ENCODE measurements at places on chromosomes 6 and 20. TPM values are rescaled to one million over a fixed set of nuclear protein-coding genes. Genes with fewer than 3 reads are reported as not detected.

The OR2B2 gene
- total RNA-seq: not detected

The UFL1 gene
- total RNA-seq: 39.4 TPM

The TMEM244 gene
- total RNA-seq: not detected

The WFDC5 gene
- total RNA-seq: not detected

The LCA5 gene
- total RNA-seq: 9.2 TPM

The TINAG gene
- total RNA-seq: not detected

DNA sequence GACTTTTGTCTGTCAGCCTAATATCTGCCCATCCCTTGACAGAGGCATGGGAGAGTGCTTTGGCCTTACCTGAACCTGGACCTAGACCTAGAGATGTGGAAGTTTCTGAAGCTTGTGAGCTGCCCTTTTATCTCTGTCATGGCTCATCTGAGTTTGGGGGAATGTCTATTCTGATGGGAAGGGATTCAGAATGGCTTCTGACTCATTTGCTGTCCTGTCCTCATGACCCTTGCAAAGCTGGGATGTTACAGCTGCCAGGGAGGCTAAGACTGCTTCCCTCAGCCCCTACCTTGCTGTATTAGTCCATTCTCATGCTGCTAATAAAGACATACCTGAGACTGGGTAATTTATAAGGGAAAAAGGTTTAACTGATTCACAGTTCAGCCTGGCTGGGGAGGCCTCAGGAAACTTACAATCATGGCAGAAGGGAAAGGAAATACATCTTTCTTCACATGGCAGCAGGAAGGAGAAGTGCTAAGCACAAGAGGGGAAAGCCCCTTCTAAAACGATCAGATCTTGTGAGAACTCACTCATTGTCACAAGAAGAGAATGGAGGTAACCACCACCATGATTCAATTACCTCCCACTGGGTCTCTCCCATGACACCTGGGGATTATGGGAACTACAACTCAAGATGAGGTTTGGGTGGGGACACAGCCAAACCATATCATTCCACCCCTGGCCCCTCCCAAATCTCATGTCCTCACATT lies 252.2 kb downstream of the ERMARD start:
- peaks cover 11% of the 10 kb centered on the region for H3K4me1 ChIP-seq
- no peak for DNase-seq
- H3K4me3 ChIP-seq: no peak overlapping the region
- peaks cover 5% of the 10 kb centered on the region for H3K36me3 ChIP-seq
- peaks cover 4% of the 10 kb centered on the region for H3K27me3 ChIP-seq
- H3K27ac ChIP-seq: no peak overlapping the region

- H3K4me1 ChIP-seq: peaks cover 28% of the 10 kb centered on the region
- H3K27me3 ChIP-seq: no peaks in the 10 kb centered on the region
- H3K36me3 ChIP-seq: peaks cover 18% of the 10 kb centered on the region
- no peak for DNase-seq
- H3K4me3 ChIP-seq: no peak overlapping the region
Measured at GRCh38 chr20:37869334-37869861, 33.5 kb upstream of the VSTM2L start.

GRCh38 chr6:142947714-142948480 lies 2.9 kb upstream of the HIVEP2 start:
- no peaks in the 10 kb centered on the region for H3K27me3 ChIP-seq
- H3K27ac ChIP-seq: peak overlapping the region; percentile 98
- H3K4me1 ChIP-seq: peaks cover 21% of the 10 kb centered on the region
- no peak for DNase-seq
- H3K36me3 ChIP-seq: no peaks in the 10 kb centered on the region

GRCh38 chr20:25247518-25247955 lies 348 bp upstream of the PYGB start:
- H3K4me1 ChIP-seq: peaks cover 25% of the 10 kb centered on the region
- H3K27me3 ChIP-seq: peaks cover 9% of the 10 kb centered on the region
- DNase-seq: no peak
- peak overlapping the region; percentile 92 for H3K4me3 ChIP-seq
- H3K27ac ChIP-seq: no peak overlapping the region

DNA sequence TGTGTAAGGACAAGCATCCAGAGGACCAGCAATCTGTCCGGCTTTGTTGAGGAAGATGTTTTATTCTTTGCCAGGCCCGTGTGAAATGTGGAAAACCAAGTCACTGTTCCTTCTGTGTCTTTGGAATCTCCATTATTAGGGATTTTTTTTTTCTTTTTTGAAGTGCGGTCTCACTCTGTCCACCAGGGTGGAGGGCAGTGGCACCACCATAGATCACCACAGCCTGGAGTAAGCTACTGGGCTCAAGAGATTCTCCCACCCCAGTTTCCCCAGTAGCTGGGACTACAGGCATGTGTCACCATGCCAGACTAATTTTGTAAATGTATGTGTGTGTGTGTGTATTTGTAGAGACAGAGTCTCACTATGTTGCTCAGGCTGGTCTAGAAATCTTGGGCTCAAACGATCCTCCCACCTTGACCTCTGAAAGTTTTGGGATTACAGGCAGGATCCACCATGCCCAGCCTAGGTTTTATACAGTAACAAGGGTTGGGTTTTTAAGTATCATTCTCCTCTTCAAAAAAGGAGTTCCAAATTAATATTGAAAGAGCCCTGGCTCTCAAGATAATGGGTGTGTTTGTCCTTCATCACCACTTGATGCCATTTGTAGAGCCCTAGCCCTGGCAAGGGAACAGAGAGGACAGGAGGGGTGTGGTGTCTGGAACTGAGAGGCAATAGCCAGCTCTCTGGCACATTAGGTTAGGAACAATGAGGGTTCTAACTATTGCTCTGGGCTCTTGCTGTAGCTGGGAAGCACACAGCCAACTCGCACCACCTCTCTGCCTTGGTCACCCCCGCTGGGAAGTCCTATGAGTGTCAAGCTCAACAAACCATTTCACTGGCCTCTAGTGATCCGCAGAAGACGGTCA lies 3.1 kb downstream of the LAMP5 start:
- peaks cover 24% of the 10 kb centered on the region for H3K4me1 ChIP-seq
- DNase-seq: no peak
- H3K27me3 ChIP-seq: peaks cover 100% of the 10 kb centered on the region
- no peak overlapping the region for H3K4me3 ChIP-seq

DNA sequence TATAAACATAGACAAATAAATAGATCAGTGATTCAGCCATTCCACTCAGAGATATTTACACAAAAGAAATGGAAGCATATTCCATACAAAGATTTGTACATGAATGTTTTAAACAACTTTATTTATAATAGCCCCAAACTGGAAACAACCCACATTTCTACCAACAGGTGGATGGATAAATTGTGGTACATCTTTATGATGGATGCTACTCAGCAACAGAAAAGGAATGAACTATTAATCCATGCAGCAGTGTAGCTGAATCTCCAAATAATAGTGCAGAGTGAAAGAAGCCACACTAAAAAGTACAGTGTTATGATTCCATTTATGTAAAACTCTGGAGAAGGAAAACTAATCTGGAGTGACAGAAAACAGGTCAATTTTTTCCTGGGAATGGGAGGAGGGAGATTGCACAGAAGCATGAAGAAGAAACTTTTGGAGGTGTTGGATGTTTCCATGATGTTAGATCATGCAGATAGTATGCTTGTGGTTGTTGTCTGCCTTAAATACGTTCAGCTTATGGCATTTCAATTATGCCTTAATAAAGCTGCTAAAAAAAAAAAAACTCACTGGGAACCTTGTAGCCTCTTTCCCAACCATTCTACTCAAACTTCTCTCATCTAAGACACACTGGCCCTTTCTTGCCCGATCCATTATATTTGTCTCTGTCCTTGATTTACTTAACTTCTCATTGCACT lies 100.9 kb downstream of the PPP1R14C start:
- no peaks in the 10 kb centered on the region for H3K36me3 ChIP-seq
- no peaks in the 10 kb centered on the region for H3K4me1 ChIP-seq
- no peak for DNase-seq
- no peak overlapping the region for H3K27ac ChIP-seq

- no peaks in the 10 kb centered on the region for H3K36me3 ChIP-seq
- DNase-seq: no peak
Measured at GRCh38 chr20:44287272-44288097, 23.5 kb downstream of the FITM2 start.

GRCh38 chr20:45725134-45725533 lies 3.0 kb downstream of the SPINT4 start:
- H3K4me1 ChIP-seq: no peaks in the 10 kb centered on the region
- no peak for DNase-seq
- peaks cover 25% of the 10 kb centered on the region for H3K27me3 ChIP-seq
- no peak overlapping the region for H3K4me3 ChIP-seq
